ENCODE measurements at places on chromosomes 2 and 18.
A peak's percentile ranks its signal among the peaks of the same experiment; 100 is the strongest.

DNA sequence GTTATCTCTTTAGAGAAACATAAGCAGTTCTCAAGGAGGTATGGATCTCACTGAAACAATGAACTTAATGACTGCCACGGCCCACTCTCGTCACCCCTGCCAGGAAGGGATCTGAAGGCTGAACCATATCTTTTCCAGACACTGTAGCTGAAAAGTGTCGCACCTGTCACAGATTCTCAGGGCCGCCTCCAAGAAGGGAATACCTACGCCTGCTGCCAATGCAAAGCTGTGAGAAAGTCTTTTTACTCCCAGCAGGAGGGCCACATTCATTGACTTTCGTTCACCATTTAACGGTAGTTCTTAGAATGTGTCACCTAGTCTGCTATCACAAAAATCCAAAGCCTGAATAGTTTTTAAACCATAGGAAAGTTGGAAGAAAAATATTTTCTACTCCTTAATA, 66.7 kb upstream of the SH3BP4 start:
- DNase-seq, result no peak

DNA sequence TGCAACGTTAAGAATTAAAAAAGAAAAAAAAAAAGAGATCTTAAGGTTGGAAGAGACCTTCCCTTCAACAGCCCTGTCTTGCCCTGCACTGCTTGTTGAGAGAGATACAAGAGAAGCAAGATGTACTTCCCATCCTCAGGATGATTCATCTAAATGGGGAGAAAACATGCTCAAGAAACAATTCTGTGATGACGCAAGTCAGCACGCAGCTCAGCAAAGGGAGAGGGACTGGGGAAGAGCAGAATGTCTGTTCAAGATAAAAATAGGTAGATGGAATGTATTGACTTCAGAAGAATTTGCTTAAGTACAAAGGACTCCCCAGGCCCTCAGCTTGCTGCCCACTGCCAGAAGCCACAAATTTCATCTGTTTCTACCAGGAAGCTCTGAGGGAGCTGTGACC, 198.2 kb upstream of the SPRED2 start:
- DNase-seq, result no peak

- DNase-seq, result no peak
These were observed 115.0 kb upstream of the EPB41L5 start for GRCh38 chr2:119897736-119898395.

GRCh38 chr2:232351686-232352510, 26.7 kb upstream of the ALPP start:
- DNase-seq, result no peak

- no peak for DNase-seq
These were observed 711 bp downstream of the DOK6 start for GRCh38 chr18:69401226-69401971.

DNA sequence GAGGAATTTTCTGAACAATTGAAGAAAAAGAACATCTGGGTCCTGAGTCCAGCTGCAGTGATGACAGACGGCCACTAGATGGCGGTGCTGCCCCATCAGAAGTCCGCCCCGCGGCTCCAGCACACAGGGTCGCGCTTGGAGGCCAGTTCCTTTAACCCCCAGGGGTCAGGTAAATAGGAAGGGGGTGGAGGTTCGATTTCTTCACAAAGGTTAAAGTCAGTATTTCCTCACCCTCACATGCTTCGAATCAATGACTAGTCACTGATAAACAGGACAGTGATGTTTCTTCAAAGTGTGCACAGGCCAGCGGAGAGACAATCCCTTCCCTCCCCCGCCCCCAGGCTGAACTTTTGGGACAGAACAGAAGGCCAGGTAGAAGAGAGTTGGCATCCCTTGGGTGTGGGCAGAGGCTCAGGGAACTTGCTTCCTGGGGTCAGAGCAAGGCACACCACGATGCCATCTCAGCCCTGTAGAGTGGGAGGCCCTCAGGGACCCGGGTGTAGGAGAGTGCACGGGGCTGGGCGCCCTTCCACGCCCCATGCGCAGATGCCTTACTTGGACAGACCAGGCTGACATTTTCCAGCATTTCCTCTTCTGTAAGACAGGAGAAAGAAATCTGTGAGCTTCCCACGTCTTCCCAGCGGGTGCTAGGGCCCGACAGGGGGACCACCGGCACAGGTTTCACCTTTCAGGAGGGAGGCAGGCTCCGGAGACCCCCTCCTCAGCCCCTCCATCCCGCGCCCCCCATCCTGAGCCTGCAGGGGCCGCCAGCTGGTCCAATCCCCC, 722 bp downstream of the APOB start:
- peak; percentile 22 for DNase-seq

- no peak for DNase-seq
These were observed 28.1 kb downstream of the EIF4E2 start for GRCh38 chr2:232578626-232579025.

DNA sequence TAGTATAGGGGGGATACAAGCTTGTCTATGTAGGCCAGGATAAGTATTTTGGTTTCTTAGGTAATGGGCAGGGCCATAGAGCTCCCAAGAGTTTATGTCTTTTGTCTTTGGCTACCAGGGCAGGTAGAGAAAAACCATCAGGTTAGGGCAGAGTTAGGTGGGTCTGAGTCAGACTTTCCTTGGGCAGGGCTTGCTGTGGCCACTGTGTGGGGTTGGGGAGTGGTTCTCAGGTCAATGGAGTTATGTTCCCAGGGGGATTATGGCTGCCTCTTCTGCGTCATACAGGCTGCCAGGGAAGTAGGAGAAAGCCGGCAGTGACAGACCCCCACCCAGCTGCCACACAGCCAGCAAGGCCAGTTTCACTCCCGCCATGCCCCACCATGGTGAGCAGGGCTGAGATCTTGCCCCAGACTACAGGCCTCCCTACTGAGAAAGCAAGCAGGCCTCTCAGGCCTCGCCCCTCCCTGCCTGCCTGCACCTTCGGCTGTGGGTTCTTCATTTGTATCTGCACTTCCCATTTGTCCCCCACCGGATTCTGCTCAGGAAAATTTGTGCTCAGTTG, 55.5 kb downstream of the RPIA start:
- DNase-seq, result no peak

DNA sequence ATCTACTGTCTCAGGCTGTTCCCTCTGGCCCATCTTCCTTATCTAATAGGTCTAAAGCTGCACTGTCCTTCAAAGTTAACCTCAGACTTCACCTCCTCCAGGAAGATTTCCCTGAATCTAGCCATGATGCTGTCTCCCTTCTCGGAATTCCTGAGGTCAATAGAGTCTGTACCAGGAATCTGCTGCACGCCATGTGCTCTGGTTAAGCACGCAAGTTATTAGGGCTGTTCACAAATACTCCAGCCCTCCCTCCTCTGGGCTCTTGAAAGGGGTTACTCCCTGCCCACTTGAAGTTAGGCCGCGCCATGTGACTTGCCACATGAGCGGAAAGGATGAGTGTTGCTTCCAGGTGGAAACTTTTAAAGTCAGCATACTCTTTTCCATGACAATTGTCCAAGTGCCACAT, 43.6 kb downstream of the MCFD2 start:
- no peak for DNase-seq

- no peak for DNase-seq
These were observed 131.7 kb downstream of the TAF4B start for GRCh38 chr18:26357960-26358359.

DNA sequence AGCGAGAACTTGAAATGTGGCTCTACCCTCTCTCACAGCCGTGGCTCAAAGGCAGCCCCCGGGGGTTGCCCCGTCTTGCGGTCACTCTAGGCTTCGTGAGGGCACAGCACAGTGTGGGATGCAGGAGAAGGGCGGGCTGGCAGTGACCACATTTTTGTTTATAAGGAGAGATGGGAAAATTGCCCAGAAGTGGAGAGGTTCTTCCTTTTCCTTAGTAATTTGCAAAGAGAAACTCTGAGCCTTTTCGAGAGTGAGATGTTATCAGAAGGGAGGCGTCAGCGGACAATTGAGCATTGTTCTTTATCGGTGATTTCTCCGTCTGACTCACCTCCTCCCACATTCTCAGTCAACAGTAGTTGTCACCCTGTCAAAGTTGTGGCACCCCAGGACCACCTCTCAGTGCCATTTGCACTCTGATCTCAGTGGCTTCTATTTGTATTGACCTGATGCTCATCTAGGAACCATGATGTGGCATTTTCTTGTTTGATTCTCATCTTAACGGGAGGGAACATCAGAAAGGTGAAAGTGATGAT, 89.6 kb downstream of the ACAA2 start:
- DNase-seq, result no peak

GRCh38 chr2:16773080-16773713, 107.6 kb upstream of the CYRIA start:
- peak; percentile 6 for DNase-seq

- no peak for DNase-seq
These were observed 153.4 kb downstream of the TMEM18 start for GRCh38 chr2:523698-524270.

DNA sequence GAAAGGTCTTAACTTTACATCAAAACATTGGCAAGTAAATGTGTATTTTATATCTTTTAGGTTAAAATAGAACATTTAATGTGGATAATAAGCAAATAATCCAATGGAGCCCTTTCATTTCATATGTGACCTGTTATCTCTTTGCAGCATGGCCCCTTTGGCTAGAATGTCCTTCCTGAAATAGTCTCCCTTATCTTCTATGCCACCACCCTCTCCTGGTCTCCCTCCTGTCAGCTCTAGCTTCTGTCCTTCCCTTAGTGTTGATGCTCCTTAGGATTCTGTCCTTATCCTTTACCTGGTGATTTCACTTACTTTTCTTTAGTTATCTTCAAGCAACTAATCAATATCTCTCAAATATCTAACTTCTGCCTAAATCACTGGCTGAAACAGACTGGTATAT, 87.1 kb upstream of the TFCP2L1 start:
- no peak for DNase-seq

DNA sequence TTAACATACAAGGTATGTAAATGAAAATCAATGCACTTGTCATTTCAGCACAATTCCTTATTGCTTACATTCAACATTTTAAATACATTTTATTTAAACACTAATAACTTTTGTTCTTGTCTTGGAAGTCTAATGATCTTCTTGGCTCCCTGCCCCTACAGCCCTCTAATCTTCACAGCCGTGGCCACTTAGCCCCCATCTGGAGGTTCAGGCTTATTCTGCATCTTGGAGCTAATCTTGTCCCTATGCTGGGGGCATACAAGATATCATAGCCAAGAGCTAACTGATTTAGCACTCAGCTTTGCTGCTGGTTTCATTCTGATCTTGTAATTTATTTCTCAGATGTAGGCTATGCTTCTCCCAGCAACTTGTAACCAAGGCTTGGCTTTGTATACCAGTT, 140.8 kb downstream of the TMEFF2 start:
- DNase-seq, result no peak

DNA sequence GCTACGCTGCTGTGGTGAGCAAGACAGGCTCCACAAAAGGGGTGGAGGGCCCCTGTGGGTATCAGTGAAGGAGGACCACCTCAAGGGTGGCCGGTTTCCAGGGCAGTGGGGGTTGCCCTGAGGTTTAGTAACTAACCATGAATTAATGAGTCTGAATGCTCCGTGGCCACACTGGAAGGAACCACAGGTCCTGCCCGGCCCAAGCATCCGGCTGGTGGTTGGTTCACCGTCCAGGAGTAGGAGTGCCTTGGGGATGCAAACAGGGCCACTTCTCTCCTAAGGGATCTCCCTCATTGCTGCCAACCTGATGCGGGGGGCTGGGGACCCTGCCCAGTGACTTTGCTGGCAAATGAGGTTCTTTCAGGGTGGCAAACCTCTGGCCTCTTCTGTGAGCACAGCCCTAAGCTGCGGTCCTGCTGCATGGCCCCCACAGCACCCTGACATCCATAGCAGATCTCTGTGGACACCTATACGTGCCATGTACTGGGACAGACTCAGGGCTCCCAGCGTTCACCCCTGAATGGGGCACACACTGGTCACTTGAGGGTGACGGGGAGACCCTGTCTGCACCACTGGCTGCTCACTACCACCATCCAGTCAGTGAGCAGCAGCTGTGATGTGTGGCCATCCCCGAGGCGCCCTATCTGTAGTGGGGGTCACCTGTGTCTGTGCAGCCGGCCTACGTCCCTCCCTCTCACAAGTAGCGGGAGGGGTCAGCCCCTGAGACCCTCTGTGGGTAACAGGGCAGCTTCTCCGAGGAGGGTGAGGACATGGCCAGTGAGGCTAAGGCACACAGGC, 41.6 kb downstream of the HS6ST1 start:
- DNase-seq, result no peak

DNA sequence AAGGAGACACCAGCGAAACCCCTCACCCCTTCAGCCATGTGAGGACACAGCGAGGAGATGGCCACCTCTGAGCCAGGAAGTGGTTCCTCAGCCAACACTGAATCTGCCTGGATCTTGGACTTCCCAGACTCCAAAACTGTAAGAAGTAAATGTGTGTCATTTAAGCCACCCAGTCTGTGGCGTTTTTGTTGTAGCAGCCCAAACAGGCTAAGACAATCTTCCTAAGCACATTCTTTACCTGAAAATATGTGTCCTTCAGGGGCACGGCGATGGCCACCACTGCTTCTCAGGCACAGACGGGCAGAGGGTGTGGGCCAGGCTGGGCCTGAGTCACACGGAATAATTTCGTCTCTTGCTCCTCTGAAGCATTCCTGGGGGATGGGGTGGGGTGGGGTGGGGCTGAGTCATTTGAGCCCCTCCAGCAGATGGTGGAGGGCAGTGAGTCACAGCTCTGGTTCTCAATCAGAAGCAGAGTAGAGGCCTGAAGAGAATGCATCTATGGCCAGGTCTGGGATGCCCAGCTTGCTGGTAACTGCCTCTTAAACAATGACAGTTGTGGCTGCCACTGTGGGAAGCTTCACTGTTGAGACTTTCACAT, 142.4 kb downstream of the CAPN13 start:
- DNase-seq, result no peak

DNA sequence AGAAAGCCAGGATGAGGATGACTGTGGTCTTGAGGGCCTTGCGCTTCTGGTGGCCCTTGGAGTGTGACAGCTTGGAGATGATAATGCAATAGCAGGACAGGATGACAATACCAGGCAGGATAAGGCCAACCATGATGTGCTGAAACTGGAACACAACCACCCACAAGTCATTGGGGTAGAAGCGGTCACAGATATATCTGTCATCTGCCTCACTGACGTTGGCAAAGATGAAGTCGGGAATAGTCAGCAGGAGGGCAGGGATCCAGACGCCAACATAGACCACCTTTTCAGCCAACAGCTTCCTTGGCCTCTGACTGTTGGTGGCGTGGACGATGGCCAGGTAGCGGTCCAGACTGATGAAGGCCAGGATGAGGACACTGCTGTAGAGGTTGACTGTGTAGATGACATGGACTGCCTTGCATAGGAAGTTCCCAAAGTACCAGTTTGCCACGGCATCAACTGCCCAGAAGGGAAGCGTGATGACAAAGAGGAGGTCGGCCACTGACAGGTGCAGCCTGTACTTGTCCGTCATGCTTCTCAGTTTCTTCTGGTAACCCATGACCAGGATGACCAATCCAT, 2.7 kb downstream of the CXCR4 start:
- no peak for DNase-seq

- DNase-seq, result no peak
These were observed 29.0 kb downstream of the RPL37A start for GRCh38 chr2:216527600-216527999.

- DNase-seq, result no peak
These were observed 12.3 kb downstream of the MALL start for GRCh38 chr2:110103061-110103961.

GRCh38 chr2:64393383-64394010, 60.5 kb upstream of the LGALSL start:
- DNase-seq, result no peak
